Neural crest cell (in vitro differentiated cells): ENCODE measurements at places on chromosomes 5 and 9. TPM values are rescaled to one million over a fixed set of nuclear protein-coding genes. Genes with fewer than 3 reads are reported as not detected.

GRCh38 chr5:35810601-35811000, 46.1 kb upstream of the IL7R start:
- no peak for DNase-seq
- H3K36me3 ChIP-seq = no peaks in the 10 kb centered on the region
- no peaks in the 10 kb centered on the region for H3K4me1 ChIP-seq
- H3K4me3 ChIP-seq = no peak overlapping the region
- no peaks in the 10 kb centered on the region for H3K27me3 ChIP-seq

- peaks cover 10% of the 10 kb centered on the region for H3K27me3 ChIP-seq
- no peaks in the 10 kb centered on the region for H3K36me3 ChIP-seq
- no peaks in the 10 kb centered on the region for H3K4me1 ChIP-seq
- peak; percentile 55 for DNase-seq
- H3K4me3 ChIP-seq = no peak overlapping the region
Measured at GRCh38 chr9:75866273-75866871, 24.1 kb upstream of the PCSK5 start.

OGN gene
- not detected in 2 replicates for total RNA-seq

TRPM6 gene
- total RNA-seq = not detected in 2 replicates

CLTB gene
- 31.6 and 36.0 TPM in 2 replicates for total RNA-seq
